ENCODE measurements at places on chromosomes 11 and 22.

- DNase-seq: no peak
Measured at GRCh38 chr11:35912883-35913624, 30.8 kb upstream of the LDLRAD3 start.

DNA sequence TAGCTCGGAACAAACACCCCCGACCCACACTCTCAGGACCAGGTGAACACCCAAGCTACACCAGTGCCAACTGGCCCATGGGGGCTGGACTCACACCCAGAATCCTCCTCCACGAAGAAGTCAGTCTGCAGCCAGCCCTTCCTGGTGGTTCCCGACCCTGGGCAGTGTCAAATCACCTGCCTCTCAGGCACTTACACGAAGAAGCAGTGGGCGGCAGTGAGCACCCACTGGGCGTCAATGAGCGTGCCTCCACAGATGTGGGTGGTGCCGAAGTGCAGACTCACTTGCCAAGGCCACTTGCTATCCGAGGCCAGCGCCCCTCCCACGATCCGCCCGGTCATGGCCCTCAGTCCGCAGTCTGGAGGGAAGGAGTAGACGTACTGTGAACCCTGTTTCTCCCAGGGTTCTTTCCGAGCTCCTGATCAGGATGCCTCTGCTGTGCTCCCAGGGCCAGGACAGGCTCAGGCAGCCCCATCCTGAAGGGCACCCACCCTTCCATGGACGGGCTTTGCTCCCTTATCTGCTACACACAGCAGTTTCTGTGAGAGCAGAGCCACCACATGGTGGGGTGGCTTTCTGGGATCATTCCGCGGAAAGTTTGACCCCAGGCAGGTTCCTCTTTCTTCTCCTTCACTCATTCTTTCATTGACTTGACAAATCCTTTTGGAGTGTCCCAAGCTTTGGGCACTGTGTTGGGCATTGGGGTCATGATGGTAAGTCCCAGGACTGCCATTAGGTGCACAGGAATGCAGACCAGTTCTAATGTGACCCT lies 19.4 kb downstream of the TMPRSS13 start:
- no peak for DNase-seq

GRCh38 chr11:1011320-1011698 lies 25.2 kb downstream of the MUC6 start:
- DNase-seq: no peak

- no peak for DNase-seq
Measured at GRCh38 chr11:125370561-125371389, 125.3 kb downstream of the FEZ1 start.

DNA sequence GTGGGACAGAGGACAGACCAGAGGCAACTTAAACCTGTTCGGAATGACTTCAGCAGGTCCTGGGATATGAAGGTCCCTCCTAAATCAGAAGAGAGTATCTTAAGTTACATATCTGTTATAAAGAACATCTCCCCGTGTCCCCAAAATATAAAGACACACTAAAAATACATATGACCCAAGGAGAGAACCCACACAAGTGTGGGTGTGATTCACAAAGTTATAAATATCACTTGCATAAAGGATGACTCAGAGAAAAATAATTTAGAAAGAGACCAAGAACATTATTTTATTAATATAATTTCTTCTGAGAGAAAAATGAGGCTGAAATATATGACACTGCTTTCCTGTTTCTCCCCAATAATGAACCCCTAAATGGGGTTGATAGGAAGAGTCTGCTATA lies 14.2 kb downstream of the OR5B21 start:
- no peak for DNase-seq

DNA sequence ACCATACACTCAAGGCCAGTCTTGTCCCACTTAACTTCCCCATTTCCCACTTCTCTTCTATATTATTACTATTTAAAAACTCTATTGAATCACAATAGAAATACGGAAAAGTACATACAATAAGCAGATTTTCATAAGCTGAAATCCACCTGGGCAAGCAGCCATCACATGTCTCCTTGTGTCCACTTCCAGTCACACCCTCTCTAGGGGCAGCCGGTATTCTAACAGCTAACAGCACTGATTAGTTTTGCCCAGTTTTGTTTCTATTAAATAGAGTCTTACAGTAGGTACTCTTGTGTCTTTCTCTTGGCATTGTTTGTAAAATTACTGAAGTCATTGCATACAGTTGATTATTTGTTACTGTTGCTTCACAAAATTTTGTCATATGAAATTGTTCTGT lies 37.8 kb downstream of the PPP6R3 start:
- no peak for DNase-seq

GRCh38 chr11:120308081-120308480 lies 17.0 kb upstream of the TLCD5 start:
- DNase-seq: no peak

DNA sequence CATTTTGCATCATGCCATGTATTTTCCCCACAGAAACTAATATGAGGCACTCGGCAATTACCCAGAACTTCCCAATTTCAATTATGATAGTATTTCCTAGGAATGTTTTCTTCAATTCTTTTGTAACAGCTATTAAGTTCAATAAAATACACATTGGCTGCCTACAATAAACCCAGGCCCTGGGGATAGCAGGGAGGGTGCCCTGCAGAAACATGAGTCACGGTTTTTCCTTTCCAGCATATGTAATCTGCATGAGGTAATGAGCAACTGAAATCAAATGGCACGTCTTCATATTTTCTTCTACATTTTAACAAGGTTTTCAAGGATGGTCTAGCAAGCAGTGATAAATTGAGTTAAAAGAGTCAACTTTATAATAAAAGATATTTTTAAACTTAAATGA lies 32.0 kb downstream of the GUCY1A2 start:
- no peak for DNase-seq

DNA sequence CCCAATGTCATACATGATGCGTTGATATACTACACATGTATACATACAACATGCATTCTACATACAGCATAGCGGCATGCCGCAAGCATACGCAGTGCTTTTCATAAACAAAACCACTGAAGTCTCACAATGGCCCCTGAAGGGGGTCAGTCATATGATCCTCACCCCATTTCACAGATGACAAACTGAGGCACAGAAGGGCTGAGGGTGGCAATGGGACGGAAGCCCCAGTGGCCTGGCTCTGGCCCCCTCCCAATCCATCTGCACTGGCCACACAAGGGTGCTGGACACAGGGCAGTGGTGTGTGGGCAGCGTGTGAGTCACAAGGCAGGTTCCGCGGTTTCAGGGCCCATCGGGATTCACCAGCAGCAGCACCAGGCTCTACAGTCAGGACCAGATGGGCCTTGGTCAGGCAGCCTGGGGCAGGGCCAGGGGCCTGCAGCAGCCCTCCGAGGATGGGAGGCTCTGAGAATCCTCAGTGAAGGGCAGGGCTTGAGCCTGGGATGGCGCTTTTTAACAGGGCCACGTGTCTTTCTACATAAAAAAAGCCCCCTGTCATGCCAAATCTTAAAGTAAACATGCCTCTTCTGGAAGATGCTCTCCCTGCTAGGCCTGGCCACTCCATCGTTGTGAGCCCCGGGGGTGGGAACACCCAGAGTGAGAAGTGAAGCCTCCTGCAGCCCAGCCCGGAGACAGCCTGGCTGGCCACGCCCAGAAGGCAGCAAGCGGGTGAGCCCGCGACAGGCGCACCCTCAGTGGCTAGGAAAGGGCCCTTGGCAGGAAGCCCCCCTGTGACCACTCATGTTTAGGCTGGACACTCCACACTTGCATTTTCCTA lies 206.5 kb downstream of the CTTN start:
- DNase-seq: no peak

GRCh38 chr11:63567044-63567840 lies 4.1 kb upstream of the PLAAT2 start:
- peak; percentile 36 for DNase-seq

DNA sequence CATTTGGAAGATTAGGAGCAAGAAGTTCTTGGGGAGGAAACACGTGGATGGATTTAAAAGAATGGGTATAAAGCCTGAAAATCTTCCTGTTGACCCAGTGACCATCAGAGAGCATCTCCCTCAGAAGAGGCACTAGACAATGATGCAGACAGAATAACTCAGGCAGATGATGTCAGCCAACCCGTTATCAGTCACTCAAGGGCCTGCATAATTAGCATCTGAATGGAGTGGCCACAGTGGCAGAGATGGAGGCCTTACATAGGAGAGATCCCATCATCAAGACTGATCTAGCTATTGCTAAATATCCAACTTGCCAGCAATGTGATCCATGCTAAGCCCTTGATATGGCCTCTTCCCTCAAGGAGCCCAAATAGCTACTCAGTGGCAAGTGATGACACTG lies 70.7 kb upstream of the CD82 start:
- DNase-seq: no peak

Data from activated CD8-positive, alpha-beta memory T cell treated with anti-CD3 and anti-CD28 coated beads, Interleukin-2, amount 50 U/mL, for 4 hours (primary cell).